Activated CD4-positive, alpha-beta T cell treated with anti-CD3 and anti-CD28 coated beads, Interleukin-2, amount 50 U/mL, for 24 hours (primary cell): ENCODE measurements at places on chromosomes 1 and 21.

GRCh38 chr1:228367798-228368791, 38.5 kb downstream of the TRIM11 start:
- no peak for DNase-seq

DNA sequence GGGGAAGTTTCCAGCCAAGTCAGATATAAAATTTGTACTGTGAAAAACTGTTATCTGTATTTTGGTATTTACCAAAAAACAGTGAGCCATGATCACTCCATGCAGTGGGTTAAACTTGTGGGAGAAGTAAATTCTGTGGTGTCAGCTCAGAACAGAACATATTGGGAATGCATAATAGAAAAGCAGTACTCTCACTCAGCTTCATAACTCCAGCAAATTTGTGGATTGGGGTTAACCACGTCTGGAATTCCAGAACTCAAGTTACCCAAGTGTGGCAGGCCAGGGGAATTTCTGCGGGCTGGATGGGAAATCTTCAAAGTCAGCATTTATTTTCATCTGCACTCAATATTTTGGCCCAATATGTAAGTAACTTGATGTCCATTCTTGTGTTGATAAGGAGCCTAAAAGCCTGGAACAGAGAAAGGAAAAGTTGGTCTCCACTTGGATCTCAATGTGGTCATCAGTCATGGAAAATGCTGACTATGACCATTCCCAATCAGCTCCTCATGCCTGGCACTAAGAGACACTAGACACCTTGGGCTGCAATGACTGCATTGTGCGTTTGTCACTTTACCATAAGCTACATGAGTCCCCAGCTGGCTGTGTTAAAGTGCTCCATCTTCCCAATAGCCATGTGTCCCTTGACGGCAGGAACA, 39.1 kb upstream of the ENAH start:
- no peak for DNase-seq

GRCh38 chr1:61269602-61270001, 187.2 kb downstream of the NFIA start:
- DNase-seq, result no peak

- no peak for DNase-seq
These were observed 37.7 kb upstream of the TMEM125 start for GRCh38 chr1:43232074-43232473.

DNA sequence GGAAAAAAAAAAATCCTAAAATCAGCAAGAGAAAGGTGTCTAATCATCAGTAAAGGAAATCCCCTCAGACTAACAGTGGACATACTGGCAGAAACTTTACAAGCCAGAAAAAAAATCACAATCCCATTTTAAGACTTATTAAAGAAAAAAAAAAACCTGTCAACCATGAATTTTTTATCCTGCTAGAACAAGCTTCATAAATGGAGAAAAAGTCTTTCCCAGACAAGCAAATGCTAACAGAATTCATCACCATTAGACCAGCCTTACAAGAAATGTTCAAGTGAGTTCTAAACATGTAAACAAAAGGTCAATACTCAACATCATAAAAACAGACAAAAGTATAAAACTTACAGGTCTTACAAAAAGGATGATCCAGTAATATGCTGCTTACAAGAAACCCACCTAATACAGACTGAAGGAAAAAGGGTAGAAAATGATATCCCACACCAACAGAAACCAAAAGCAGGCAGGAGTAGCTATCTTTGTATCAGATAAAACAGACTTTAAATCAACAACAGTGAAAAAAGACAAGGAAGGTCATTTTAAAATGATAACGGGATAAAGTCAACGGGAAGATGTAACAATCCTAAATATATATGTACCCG, 129.6 kb downstream of the EVI5 start:
- no peak for DNase-seq
